ENCODE measurements at places on chromosomes 7 and 10.

DNA sequence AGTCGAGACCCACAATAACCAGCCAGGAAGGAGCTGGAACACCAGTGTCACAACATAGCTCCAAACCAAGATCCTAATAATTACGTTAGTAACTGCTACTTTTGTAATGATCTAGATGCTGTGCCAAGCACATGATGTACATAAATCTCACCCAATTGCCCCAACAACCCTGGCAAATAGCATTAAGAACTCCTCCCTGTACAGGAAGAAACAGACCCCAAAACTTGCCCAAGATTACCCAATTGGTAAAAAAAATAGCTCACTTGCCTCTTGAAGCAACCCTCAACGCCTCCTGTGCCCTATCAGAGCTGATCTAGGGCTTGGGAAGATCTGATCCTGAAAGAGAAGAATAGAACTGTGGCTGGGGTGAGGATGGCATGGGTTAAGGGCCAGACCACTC is 628.7 kb upstream of the AUTS2 start:
- DNase-seq, result no peak

- no peak for DNase-seq
Measured at GRCh38 chr7:27784399-27785053, 44.6 kb downstream of the TAX1BP1 start.

GRCh38 chr7:95730493-95731280 is 41.7 kb upstream of the DYNC1I1 start:
- no peak for DNase-seq

GRCh38 chr7:123724817-123725253 is 24.0 kb downstream of the WASL start:
- no peak for DNase-seq

DNA sequence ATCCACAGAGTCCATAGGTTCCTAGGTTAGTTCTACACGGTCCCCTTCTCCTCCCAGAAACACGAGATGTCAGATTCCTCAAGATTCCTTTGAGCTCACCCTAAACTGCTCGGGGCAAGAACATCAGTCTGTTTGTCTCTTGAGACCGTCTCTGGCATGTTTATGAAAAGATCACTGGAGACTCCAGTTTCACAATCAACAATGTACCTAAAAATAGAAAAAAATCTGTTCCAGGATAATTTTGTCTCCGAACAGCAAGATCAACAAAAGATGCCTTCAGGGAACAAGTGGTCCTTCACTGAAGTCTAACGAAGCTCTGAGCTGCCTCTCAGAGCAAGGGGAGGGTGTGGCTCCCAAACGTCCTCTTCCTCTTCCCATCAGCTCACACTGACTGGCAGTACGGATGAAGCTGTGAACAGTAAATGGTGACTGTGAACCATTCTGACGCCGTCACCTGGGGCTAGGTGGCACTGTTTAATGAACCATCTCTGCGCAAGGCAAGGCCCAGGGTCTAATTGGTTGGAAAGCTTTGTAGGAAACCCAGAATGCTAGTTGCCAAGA is 156.2 kb upstream of the LYZL1 start:
- no peak for DNase-seq

GRCh38 chr10:122310311-122311050 is 39.4 kb downstream of the BTBD16 start:
- DNase-seq, result no peak

DNA sequence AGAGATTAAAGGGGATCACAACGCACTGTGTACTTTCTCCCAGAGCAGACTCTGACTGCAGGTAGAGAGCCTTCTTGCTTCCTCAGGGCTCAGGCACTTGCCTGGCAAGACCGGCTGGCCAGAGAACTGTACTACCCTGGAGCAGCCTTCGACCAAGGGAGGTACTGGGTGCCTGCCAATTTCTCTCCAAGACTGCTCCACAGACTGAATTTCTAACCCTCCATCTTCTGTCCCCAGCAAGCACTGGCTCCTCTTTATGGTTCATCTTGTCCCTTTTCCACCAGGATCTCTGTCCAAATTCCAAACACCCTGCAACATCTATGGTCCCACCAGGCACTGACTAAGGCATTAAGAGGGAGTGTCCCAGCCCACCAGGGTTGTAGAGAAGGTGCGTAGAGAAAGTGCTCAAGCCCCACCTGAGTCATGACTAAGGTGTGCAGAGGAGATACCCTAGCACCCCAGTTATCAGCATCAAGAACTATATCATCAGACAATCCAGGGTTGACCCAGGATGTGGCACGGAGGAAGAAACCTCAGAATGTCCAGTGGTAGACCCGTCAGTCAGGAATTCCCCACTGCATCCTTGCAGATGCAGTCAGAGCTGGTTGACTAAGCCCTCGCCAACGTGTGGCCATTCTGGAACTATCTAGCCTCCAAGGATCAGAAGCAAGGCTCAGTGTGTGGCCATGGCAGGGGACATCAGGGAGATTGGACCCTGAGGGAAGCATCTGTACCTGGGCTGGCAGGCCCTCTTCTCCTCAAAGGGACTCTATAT is 60.9 kb upstream of the CAMK2B start:
- no peak for DNase-seq
